ENCODE measurements at places on chromosomes 16 and 17. TPM values are rescaled to one million over a fixed set of nuclear protein-coding genes. Genes with fewer than 3 reads are reported as not detected.
A peak's percentile ranks its signal among the peaks of the same experiment; 100 is the strongest.

Gene PSMB10
- 21.7 TPM for polyA plus RNA-seq

Gene EFNB3
- polyA plus RNA-seq = 0.51 TPM

Gene KRT12
- polyA plus RNA-seq = not detected

Gene SLC16A6
- polyA plus RNA-seq = 1.7 TPM

Gene PDILT
- not detected for polyA plus RNA-seq

Gene SYT17
- polyA plus RNA-seq = not detected

Gene MMP28
- polyA plus RNA-seq = 1.1 TPM

DNA sequence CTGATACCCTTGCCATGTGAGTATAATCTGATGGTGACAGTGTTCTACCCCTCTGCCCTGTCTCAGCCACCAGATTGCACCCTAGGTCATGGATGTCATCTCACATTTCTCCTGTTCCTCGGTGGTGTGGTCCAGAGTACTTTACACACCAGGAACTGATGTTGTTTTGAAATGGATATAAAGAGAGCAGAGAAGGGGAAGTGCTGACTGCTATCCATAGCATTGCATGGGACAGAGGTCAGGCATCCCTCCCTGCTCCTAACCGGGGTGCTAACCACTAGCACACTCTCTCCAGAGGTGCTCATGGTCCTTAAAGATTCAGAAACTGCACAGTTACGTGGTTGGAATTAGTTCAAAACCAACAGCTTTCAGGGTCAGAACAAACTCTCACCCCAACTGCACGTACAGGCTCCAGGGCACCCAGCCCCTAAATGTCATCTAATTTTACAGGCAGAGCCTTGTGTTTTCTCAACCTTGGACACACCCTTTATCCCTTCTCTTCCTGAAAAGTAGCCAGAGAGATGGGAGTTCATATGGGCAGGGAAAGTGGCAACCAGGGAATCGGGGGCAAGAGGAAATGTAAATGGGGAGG, 16.3 kb downstream of the TTLL6 start:
- H3K27ac ChIP-seq = no peak overlapping the region
- H3K27me3 ChIP-seq = no peaks in the 10 kb centered on the region
- DNase-seq = no peak
- no peaks in the 10 kb centered on the region for H3K4me1 ChIP-seq

DNA sequence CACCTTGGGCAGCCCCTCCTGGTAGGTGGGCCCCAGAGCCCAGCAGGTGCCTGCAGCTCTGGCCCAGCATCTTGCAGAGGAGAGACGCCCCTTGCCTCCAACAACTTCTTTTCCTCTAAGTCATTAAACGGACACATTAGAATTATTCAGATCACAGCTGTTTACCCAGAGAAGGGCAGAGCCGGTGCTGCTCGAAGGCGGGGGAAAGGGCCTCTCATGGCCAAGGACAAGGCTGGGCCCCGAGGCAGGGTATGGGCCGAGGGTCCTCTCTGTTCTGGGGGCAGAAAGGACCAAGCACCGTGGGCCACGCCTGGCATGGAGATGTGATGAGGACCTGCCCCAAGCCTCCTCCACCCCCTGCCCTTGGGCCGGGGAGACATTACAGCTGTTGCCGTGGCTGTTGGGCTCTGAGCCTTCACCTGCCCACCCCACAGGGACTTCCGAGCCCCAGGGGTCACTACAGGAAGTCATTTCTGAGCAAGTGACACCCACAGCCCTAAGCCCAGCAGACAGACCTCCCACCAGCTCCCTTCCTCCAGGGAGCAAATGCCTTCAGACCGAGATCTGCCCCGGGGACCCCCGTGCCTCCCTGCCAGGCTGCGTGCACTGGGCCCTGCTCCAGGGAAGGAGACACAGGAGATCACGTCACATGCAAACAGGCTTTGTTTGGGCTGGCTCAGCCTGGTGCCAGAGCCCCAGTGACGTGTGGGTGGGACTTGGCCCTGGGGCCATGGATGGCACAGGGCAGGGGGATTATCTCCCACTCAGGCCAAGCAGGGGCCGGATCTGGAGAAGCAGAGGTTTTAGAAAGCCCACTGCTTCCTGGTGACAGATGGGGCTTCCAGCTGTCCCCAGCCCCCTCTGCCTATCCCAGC, 699 bp upstream of the PVALEF start:
- H3K27ac ChIP-seq = no peak overlapping the region
- H3K4me3 ChIP-seq = no peak overlapping the region
- H3K36me3 ChIP-seq = no peaks in the 10 kb centered on the region
- H3K4me1 ChIP-seq = no peaks in the 10 kb centered on the region
- peaks cover 16% of the 10 kb centered on the region for H3K27me3 ChIP-seq

DNA sequence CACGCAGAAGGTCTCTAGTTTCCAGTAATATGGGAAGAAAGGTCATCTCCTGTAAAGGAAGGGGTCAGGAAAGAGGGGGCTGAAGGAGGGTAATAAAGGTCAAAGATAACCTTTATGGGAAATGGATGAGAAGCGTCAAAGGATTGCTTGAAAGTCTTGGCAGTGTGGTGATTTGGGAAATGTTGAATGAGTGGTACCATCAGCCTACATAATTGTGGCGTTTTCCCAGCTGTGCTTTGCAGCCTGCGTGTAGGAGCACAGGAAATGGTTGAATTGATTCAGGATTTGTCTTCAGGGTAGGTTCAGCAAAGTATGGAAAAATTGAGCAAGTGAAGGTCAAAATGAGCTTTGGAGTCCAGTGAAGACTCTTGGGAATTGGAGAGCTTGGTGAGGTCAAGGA, 115.8 kb upstream of the NOL11 start:
- H3K36me3 ChIP-seq = no peaks in the 10 kb centered on the region
- H3K4me1 ChIP-seq = no peaks in the 10 kb centered on the region
- H3K4me3 ChIP-seq = no peak overlapping the region
- DNase-seq = no peak

GRCh38 chr17:57275071-57275764, 18.9 kb downstream of the MSI2 start:
- no peaks in the 10 kb centered on the region for H3K36me3 ChIP-seq
- no peaks in the 10 kb centered on the region for H3K27me3 ChIP-seq
- H3K27ac ChIP-seq = no peak overlapping the region
- no peaks in the 10 kb centered on the region for H3K4me1 ChIP-seq

- H3K36me3 ChIP-seq = peaks cover 8% of the 10 kb centered on the region
- H3K4me3 ChIP-seq = no peak overlapping the region
- DNase-seq = no peak
- H3K27ac ChIP-seq = no peak overlapping the region
These were observed 1.8 kb downstream of the NME4 start for GRCh38 chr16:398561-399339.

- H3K36me3 ChIP-seq = peaks cover 26% of the 10 kb centered on the region
- H3K27me3 ChIP-seq = no peaks in the 10 kb centered on the region
- H3K27ac ChIP-seq = no peak overlapping the region
These were observed 10.9 kb downstream of the CACNB1 start for GRCh38 chr17:39186481-39187002.

DNA sequence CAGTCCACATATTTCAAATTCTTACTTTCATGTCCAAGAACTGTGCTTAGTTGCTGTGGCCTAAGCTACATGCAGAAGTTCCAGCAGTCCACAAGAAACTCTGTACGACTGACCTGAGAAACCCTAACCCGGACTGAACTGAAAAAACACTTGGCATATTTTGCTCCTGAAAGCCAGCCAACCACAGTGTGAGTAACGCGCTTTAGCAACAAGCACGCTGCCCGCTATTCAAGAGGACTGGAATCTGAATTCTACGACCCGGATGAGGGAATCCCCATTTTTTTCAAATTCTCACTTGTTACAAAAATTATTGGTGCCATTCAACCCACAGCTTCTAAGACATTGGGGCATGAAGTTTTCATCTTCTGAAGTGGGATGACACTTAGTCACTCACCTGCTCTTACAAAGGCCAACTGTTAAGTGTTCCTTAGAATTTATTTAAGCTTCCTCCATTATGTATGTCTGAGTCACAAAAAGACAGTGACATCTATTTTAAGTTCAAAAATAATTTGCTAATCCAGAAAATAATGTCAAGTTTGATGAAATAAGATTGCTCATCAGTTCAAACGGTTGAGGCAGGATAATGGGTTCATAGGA, 78.7 kb downstream of the CDYL2 start:
- H3K36me3 ChIP-seq = no peaks in the 10 kb centered on the region
- no peak overlapping the region for H3K4me3 ChIP-seq
- DNase-seq = peak; percentile 69
- no peak overlapping the region for H3K27ac ChIP-seq
- H3K27me3 ChIP-seq = no peaks in the 10 kb centered on the region
- no peaks in the 10 kb centered on the region for H3K4me1 ChIP-seq

- H3K36me3 ChIP-seq = peaks cover 2% of the 10 kb centered on the region
- DNase-seq = peak; percentile 49
- no peak overlapping the region for H3K4me3 ChIP-seq
- H3K27me3 ChIP-seq = no peaks in the 10 kb centered on the region
- H3K27ac ChIP-seq = no peak overlapping the region
These were observed 37.5 kb downstream of the CREBBP start for GRCh38 chr16:3842994-3843393.

DNA sequence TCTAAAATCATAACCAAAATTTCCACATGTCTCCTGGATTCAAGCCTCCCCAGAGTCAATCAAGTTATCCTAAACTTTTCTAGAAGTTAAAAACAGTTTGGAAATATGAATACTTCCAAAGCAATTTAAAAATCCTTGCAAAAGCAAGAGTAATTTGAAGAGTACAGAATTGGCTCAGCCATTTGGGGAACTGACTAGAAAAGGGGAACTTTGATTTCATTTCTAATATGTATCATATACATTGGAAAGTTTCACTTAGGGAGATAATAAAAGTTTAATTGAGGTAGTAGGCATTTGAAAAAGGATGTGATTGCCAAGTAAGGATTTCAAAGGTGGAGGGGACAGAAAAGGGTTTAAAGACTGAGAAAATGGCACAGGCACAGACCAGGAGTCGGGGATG, 9.0 kb upstream of the SLFN12L start:
- no peaks in the 10 kb centered on the region for H3K4me1 ChIP-seq
- H3K36me3 ChIP-seq = no peaks in the 10 kb centered on the region
- no peak for DNase-seq
- no peak overlapping the region for H3K27ac ChIP-seq

DNA sequence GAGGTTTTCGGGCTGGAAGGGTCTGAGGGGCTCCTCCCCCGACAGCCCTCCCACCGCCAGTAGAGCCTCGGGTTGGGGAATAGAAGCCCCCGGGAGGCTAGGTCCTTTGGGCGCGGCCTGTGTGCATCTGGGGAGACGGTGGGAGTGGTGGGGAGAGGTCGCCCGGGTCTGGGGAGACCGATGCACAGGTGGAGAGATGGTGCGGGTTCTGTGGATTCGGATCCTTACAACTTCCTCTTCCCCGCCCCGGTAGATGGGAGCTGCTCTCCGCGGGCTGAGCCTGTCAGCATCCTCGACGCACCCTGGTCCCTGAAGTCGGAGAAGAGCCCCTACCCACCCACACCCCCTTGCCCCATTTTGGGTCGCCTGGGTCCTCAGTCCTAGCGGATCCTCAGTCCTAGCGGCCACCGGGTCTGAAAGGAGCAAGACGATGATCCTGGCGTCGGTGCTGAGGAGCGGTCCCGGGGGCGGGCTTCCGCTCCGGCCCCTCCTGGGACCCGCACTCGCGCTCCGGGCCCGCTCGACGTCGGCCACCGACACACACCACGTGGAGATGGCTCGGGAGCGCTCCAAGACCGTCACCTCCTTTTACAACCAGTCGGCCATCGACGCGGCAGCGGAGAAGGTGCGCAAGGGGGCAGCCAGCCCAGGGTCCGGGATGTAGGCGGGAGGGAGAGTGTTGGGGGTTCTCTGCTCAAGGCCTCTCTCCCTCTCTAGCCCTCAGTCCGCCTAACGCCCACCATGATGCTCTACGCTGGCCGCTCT, 790 bp downstream of the BCKDK start:
- H3K27ac ChIP-seq = peak overlapping the region; percentile 82
- H3K36me3 ChIP-seq = peaks cover 19% of the 10 kb centered on the region
- no peaks in the 10 kb centered on the region for H3K27me3 ChIP-seq

GRCh38 chr16:54284319-54284930, 2.2 kb downstream of the IRX3 start:
- peak; percentile 11 for DNase-seq
- peaks cover 65% of the 10 kb centered on the region for H3K27me3 ChIP-seq
- no peaks in the 10 kb centered on the region for H3K4me1 ChIP-seq
- H3K27ac ChIP-seq = no peak overlapping the region
- H3K36me3 ChIP-seq = no peaks in the 10 kb centered on the region
- no peak overlapping the region for H3K4me3 ChIP-seq

DNA sequence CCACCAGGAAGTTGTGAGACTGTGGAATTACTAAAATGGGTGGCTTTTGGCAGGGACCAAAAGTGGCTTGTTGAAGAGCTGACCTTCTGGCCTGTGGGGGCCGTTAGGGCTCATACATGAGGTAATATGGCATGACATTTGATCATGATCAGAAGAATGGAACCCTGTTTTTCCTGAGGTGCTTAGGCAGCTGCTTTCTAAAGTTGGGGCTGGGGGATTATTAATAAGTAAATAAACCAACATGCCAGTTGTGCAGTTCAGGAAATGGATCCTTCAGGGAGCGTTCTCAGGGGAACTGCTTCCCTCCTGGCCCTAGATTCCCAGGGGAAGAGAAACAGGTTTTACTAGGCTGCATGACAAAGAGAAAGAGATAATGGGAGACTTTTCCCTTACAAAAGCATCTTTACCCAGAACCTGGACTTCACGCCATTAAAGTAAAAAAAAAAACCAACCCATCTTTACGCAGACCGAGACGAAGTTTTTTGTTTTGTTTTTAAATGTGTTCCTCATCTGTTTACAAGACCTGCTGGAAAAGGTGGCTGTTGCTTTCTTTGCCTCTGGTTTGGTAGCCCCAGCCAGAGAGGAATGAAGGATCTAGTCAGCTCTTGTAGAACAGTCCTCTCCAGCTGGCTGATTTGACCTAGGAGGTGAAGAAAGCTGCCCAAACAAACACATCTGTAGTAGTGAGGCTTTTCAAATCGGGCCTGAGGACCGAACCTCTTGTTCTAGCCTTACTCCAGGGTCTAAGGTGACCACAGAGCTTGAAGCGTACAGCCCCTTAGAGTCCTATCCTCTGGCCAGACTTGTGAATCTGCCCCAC, 22.7 kb downstream of the YPEL2 start:
- H3K4me3 ChIP-seq = no peak overlapping the region
- H3K36me3 ChIP-seq = no peaks in the 10 kb centered on the region
- H3K27ac ChIP-seq = no peak overlapping the region
- peaks cover 9% of the 10 kb centered on the region for H3K4me1 ChIP-seq

DNA sequence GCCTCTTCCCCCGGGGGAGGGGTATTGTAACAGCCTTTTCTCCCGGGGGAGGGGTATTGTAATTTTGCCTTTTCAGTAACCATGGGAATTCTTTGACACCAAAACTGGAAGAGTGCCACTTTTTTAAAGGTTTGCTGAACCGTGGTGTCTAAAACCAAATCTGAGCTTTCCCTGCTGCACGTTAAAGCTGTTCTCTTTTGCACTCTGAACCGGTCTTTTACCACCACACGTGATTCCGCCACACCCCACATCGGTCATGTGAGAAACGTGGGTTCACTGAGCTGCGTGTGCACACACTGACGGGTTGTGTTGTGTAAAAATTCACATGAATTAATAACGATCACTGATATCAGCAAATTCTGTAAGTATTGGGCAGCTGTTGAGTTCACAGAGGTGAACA, 9.2 kb upstream of the ACSF3 start:
- H3K36me3 ChIP-seq = no peaks in the 10 kb centered on the region
- no peak overlapping the region for H3K27ac ChIP-seq
- DNase-seq = no peak
- H3K4me3 ChIP-seq = no peak overlapping the region
- no peaks in the 10 kb centered on the region for H3K4me1 ChIP-seq
